ENCODE measurements at places on chromosomes 13 and 19.

GRCh38 chr13:69928262-69928661 lies 179.4 kb upstream of the ATXN8OS start:
- DNase-seq, result no peak

DNA sequence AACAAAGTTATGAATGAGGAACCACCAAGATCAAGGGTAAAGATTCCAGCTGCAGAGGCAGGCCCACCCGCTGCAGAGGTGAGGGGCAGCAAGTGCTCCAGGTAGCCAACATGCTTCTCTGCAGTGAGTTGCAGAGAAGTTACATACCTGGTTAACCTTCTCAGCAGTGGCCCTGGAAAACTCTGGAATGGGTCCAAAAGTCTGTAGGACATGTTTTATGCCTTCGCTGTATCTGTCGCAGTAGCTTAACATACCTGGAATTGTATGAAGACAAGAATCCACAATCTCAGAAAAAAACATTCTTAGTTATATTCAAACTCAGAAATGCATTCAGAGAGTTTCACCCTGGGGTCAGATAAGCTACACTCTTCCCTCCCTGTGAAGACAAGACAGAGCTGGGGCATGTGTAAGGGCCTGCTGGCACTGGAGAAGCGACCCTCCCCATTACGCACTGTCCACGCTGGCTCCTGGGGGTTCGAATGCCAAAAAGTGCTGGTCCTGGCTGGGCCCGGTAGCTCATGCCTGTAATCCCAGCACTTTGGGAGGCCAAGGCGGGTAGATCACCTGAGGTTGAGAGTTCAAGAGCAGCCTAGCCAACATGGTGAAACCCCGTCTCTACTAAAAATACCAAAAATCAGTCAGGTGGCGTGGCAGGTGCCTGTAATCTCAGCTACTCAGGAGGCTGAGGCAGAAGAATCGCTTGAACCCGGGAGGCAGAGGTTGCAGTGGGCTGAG lies 121.0 kb downstream of the CRYL1 start:
- DNase-seq, result no peak

GRCh38 chr19:46861691-46862502 lies 1.1 kb downstream of the ARHGAP35 start:
- DNase-seq, result peak; percentile 16

DNA sequence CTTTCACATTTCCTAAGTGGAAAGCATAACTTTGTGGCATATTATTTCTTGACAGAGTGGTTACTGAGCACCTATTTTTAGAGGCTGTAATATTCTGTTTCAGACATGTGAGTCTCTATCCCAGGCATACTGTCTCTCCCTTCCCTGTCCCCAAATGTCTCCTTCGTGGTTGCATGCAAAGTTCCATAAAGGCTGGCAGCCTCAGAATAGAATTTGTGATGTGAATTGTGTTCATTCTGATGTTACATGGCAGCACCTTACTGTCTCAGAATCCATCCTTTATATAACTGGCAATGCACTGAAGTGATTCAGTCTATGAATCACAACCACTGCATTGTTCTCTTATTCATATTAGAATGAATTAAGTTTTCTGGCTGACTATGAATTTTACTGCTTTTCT lies 89.0 kb upstream of the SLC7A1 start:
- DNase-seq, result no peak

DNA sequence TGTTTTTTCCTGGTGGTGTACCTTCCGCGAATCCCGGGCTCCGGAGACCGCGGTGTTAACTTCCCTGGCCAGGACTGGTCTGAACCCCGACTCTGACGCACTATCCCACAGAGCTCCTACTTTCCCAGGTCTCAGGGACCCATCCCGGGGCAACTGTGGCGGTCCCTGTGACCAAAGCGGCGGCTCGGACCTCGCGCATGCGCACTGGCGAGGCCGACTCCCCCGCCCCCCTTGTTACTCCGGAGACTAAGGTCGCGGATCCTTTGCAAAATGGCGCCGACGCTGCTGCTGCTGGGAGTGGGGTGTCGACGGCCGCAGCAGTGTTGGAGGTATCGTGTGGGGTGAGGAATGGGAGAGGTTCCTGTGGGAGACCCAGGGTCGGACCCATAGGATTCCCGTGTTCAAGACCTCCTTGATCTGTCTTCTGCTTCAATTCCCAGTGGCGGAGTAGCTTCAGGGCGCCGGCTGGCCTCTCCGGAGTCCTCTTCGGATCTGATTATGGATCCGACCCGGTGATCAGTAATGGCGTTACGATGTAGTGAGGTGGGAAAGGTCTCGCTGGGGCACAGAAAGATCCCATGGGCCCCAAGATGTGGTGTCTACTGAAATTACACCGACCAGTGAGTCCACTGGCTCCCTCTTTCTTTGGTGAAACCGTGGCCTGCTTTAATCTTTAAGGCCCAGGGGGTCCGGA lies 66.6 kb upstream of the ZNF527 start:
- no peak for DNase-seq

GRCh38 chr13:108993346-108993745 lies 363.9 kb downstream of the MYO16 start:
- DNase-seq, result no peak

- DNase-seq, result peak; percentile 33
Measured at GRCh38 chr19:51327066-51328001, 14.6 kb downstream of the VSIG10L start.

DNA sequence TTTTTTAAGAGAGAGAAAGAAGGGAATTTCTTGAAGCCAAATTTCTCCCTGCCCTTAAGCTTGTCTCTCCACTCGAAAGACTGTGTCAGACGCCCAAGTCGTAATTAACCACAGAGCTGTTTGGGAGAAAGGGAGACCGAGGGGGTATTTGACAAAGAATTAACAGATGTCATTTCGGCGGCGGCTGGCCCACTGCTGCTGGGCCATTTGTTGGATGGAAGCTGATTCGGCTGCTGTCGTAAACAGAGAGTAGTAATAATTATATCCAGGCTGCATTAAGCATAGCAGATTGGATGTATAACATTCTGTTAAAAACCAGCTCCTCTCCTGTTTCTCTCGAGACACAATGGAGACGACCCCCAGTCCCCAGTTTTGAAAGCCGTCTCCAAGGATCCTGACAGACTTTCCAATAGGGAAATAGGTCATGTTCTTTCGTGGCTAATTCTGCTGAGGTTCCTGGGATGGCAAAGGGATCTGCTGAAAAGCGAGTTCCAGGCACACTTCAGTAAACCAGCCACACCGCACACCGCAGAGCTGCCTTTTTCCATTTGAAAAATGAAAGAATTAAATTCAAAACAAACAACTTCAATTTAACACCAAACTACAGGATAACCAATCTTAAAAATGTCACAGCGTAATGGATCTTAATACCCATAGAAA lies 71.5 kb downstream of the KCTD15 start:
- DNase-seq, result no peak

- no peak for DNase-seq
Measured at GRCh38 chr19:10294368-10294697, 4.6 kb downstream of the ICAM5 start.

DNA sequence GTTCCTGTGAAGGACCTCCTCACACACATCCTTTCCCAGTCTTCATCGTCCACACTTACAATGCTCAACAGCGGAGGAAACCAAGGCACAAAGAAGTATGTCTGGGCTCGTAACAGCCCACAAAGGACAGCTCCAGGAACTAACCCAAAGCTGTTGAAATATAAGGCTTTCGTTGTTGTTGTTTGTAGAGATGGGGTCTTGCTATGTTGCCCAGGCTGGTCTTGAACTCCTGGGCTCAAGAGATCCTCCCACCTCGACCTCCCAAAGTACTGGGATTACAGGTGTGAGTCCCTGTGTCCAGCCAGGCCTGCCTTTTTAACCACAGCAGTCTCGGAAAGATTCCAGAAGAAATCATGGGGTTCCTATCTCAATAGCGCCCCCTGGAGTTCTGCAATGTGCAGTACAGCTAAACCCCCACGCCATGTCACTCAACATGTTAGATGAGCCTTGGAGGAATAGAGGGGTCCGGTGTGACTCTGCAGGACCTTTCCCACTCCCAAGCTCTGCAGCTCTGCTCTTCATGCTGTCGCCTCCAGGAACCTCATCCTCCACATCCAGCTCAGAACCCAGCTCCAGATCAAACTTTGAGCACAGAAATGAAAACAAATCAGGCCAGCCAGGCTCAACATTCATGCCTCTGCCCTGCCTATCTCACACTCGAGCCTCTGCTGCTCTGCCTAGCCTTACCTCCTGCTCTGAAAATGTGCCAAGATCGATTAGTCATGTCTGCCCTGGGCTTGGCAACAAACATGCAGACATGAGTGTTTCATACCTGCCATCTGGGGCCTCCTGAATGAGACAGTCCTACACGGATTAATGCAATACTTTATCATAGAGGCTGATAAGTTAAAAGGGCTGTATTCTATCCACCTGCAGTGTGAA lies 7.5 kb downstream of the PLA2G4C start:
- no peak for DNase-seq

- DNase-seq, result no peak
Measured at GRCh38 chr19:20162821-20163220, 4.2 kb upstream of the ZNF486 start.

DNA sequence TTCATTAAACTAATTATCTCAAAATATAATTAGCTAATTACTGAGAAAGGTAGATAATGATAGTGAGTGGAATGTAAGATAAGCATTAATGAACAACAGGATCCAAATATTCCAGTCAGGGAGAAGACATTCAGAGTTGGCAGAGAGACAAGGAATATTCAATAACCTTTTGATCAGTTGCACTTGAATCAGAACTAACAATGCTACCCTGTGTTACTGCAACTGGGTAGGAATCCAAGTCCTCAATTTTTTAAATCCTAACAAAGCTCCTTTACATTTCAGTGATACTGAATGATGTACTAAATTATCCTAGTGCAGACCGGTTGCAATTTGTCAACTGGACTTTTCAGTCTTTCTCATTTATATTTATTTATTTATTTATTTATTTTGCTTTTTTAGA lies 107.1 kb upstream of the MIR17HG start:
- DNase-seq, result no peak

GRCh38 chr19:6540918-6541689 lies 10.3 kb downstream of the TNFSF9 start:
- no peak for DNase-seq

- DNase-seq, result no peak
Measured at GRCh38 chr13:71437704-71438103, 429.3 kb downstream of the DACH1 start.

DNA sequence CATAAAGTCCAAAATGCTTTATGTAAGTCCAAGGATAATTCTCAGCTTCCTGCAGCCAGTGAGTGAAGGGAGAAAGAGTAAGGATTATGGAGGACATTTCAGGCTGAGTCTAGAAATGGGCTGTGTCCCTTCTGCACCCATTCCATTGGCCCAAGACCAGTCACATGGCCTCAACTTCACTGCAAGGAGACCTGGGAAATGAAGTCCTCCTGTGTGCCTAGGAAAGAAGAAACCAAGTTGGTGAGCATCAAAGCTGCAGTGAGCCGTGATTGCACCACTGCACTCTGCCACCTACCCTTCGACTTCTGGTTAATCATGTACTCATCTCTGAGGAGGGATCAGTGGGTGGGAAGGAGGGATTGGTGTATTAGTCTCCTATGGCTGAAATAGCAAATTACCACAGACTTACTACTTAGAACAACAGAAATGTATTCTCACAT lies 3.6 kb upstream of the CD37 start:
- DNase-seq, result peak; percentile 47

- DNase-seq, result no peak
Measured at GRCh38 chr13:55887561-55887960, 1253.2 kb upstream of the PRR20A start.

- no peak for DNase-seq
Measured at GRCh38 chr13:31638577-31638976, 100.7 kb upstream of the RXFP2 start.

DNA sequence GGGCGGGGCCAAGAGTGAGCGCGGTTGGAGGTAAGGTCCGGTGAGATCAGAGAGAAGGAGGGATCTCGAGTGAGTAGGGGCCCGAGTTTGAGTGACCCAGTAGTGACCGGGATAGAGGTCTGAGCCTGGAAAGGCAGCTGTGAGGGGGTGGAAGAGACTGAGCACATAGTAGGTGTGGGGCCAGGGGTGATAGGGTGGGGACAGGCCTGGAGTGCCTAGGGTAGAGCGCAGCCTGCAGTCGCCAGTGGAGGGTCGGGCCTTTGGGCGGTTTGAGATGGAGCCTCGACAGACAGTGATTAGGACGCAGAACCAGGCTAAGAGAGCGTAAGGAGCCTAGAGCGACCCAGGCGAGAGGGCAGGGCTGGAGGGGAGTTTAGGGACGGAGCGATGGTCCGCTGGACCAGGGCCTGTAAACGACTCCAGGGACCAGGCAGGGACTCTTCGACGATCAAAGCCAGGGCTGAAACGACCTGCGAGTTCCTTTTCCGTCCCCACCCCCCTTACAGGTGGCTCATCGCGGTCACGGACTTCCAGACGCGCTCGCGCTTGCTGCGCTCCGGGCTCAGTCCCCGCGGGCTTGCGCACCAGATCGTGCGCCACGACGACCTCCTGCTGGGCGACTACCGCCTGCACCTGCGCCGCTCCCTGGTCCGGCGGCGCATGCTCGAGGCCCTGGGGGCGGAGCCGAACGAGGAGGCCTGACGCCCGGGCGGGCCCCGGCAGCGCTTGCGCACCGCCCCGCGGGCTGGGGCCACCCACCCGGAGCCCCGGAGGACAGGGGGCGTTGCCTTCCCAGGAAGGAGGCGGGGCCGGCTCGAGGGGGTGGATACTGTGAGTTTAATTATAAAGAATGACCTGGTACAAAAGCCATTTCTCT lies 9.4 kb downstream of the C19orf81 start:
- peak; percentile 68 for DNase-seq

GRCh38 chr13:113729187-113730019 lies 29.6 kb upstream of the TMEM255B start:
- no peak for DNase-seq

- DNase-seq, result no peak
Measured at GRCh38 chr13:28582225-28582891, 76.6 kb upstream of the POMP start.

DNA sequence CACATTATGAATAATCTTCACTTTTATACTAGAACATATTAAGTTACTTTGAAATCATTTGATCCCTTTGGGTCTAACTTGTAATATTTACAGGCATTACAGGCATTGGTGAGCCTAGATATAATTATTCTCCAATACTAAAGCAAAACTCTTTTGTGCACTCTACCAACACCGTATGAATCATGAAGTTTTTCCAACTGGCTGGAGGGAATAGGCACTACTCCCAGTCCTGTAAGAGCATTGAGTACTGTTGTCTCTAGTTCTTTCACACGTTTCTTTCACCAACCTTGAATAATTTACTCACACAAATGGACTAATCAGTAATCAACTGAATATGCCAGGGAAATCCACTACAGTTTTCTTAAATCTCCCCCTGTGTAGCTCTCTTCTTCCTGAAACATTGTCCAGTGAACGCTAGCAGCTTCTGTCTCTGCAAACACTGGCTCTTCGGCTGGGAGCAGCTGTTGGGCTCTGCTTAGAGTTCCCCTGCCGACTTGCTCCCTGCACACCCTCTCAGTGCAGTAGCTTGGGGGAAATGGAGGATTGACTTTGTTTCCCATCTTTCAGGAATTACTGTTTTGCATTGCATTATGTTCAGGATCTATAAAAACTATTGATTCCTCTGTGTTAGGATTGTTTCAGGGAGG lies 476.7 kb downstream of the RFC3 start:
- no peak for DNase-seq
